Neural crest cell (in vitro differentiated cells): ENCODE measurements at places on chromosomes 16 and 17.

- DNase-seq: no peak
Measured at GRCh38 chr16:2009164-2009711, 383 bp downstream of the ZNF598 start.

DNA sequence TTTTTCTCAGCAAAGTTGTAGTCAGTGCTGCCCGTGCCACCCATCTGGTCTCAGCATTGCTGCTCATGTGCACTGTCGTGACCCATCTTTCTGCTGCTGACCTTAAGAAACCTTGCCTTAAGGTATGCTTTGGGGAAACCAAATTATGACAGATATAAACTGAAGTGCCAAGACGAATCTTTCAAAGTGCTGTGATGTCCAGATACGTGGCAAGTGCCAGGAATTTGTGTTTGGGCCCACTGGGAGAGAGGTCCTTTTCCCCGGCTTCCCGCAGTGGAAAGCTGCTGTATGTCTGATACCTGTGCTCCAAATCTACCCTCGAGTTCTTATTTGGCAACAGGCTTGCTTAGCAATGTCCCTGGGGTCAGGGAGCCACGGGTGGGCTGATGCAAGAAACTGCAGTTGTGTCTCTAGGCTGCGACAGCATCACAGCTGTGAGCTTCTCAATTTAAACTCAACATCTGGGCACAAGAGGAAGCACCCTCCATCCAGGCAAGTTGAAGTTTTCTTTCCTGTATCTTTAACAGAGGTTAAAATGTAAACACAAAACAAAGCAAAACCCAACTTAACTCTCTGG is 30.3 kb upstream of the TOX3 start:
- no peak for DNase-seq

DNA sequence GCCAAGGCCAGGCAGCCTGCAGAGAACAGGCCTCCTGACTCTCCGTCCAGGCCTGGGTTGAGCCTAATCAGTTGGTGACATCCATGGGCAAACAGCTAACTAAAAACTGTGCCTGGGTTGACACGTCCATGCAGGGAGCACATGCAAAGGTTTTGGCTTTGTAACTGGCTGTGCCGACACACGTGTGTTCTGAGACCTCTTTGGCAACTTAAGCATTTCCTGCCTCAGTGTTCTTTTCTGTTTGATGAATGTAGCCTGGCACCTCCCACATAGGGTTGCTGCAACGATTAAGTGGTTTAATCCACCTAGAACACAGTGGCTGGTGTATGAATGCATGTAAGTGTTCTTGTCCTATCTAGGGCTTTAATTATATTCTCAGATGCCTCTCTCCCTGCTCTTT is 3.2 kb downstream of the BCO1 start:
- DNase-seq: no peak

GRCh38 chr17:13626703-13627102 is 25.0 kb upstream of the HS3ST3A1 start:
- no peak for DNase-seq

GRCh38 chr17:78474614-78475146 is 96.2 kb downstream of the PGS1 start:
- DNase-seq: no peak

- DNase-seq: no peak
Measured at GRCh38 chr17:17712268-17712924, 31.1 kb downstream of the RAI1 start.

- peak; percentile 50 for DNase-seq
Measured at GRCh38 chr17:82734987-82735866, at the start of gene FN3K. FN3K (plus strand) TSS chr17:82735615; CDS start chr17:82735637, 22 bp downstream.
